NCI-H2171 (cell line): ENCODE measurements at places on chromosomes 6 and 20.

DNA sequence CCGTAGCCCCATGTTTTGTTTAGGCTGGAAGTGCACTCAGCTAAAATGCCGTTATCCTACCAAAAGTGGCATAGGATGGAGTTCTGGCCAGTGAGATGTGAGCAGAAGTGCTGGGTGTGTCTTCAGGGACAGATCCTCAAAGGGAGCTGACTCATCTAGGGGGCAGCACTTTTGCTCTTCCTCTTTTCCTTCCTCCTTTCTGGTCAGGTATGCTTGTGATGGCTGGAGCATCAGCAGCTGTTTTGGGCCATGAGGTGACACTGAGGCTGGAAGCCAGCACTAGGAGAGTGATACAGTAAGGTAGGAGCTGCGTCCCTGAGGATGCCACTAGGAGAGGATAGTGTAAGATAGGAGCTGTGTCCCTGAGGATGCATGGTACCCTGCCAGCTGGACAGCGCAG, 4.6 kb upstream of the OSBPL2 start:
- no peak for DNase-seq

DNA sequence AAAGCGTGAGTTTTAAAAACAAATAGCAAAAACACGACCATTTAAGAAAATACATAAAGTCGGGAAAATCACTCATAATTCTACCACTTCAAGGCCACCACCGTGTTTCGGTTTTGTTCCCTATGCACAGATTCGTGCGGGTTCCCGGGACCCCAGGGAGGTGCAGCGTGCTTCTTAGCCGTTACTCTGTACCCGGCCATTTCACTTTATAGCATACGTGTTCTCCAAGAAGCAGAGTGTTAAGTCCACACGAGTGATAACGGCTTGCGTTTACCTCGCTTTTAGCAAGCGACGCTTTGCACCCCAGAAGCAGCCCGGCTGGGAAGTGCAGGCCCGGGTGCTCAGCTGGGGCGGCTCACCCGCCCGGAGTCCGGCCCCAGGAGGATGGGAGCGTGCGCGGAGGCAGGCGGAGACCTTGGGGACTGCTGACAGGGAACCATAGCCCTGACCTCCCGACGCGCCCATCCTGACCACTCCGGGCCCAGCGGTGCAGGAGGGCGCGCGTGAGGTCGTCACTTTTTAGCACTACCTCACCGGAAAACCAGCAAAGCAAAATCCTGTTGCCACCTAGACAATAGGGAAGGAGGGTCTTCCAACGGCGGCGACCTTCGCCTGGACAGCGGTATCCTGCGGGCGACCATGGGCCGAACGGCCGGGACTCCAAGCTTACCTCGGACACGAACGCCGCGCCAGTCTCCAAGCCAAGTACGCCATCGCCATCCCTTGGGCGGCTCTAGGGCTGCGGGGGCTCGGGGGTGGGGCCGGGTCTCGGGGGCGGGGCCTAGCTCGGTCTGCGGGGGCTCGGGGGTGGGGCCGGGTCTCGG, at the start of gene ECI2:
Gene ECI2, minus strand, starts transcription at position 735 of the 824 bp plus-strand sequence. Its CDS starts 15 bp downstream, at position 720.
- peak; percentile 24 for DNase-seq

GRCh38 chr20:61340157-61340556, 88.1 kb downstream of the CDH4 start:
- DNase-seq, result no peak

DNA sequence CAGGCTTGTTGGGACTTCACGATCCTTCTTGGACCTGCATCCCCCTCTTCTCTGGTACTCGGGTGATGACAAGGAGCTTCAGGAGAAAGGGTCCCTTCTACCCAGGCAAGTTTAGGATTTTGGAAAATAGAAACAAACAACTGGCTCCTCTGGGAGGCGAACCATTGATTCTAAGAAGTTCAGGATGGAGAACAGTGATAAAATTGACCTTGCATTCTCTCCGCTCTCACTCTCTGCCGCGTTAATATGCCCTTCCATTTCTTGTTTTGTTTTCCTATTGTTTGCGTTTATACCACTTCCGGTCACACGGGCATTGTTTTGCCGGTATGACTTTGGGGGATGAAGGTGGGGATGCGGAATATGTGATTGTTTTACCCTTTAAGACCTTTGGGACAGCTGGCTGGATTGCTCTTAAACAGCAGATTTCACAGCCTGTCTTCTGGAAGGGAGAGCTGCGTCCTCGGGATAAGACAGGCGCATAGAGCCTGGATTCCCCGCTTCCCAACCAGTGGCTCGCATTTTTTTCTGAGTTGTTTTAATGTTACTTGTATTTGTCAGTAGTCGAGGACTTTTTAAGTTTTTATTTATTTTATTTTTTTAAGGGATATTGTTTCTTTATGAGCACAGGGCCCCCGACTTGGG, 144.3 kb upstream of the ZNF184 start:
- no peak for DNase-seq

DNA sequence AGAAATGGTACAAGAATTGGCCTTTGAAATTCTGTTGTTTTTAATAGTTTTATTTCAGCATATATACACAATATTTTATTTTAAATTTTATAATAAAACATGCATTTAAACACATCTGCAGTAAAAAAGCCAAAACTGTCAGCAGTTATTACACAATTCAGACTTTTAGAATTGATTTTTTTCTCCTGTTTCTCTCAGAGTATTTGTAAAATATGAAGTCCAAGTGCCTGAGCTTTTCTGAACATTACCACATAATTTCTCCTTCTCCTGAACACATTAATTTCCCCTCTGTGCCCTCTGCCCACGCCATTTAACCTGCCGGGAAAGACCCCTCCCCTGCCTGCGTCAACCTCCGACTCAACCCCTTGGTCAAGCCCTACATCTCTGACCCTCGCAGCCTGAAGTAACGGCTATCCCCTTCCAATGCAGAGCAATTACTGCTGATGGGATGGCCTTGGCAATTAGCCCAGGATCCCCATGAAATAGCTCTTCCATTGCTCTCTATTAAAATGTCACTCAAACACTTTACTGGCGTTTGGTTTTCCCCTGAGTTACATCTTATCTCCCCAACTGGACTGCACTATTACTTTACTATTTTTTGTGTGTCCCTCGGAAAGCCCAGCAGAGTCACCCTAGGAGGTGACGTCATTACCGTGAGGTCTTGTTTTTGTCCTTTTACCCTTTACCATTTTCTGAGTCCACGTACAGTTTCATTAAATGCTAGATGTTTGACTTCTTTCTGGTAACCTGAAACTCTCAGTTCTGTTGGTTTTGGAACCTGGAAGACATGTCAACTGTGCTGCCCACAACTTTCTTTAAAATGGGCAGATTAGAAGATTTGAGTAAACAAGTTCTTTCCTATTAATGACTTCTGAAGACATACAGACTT, 146.7 kb upstream of the TAB2 start:
- peak; percentile 12 for DNase-seq

DNA sequence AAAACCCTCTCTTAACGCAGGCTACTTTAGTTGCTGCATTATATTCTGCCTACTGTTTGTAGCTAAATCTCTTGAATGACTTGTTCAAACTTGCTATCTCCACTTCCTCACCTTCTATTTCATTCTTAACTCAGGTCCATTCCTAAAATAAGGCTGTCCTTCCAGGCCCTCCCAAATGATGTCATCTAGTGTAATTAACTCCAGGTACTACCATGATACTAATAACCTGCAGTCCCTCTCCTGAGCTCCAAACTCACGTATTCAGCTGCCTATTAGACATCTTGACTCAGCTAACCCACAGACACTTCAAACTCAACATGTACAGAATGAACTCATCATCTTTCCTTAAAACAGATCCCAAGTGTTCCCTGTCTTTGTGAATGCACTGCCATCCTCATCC, 10.5 kb upstream of the TOP1 start:
- no peak for DNase-seq

DNA sequence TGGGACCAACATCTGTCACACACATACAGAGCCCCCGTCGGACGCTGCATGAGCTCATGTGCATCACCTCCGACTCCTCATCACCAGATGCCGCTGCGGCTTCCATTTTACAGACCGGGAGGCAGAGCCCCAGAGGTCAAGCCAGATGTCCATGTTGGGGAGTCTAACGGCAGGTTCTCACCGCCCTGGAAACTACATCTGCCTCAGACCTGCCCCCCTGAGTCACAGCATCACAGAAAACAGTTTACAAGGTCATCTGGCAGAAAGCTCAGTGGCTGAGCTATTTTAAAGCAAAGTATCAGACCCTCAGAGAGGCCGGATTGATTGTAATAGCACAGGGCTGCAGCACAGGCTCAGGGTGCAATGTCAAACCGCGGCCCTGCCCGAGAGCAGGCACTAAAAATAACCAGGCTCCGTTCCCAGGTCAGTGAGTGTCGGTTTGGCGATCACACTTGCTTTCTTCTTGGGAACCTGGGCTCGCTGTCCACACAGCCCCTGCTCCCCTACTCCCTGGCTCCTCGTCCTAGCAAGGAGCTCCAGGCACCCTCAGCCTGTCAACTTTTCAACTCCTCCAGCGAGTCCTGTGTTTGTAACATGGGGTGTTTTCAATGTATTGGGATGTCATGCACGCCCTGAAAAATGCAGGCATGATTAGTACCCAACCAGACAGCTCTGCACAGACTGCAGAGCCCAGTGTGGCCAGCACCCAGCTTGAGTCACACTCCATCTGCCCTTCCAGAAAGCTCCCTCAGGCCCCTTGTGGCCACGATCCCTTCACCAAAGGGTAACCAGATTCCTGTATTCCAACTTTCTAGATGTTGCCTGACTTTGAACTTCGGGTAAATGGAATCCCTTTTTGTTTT, 264.5 kb downstream of the CDH4 start:
- no peak for DNase-seq

GRCh38 chr20:33345342-33345741, 56.0 kb downstream of the CDK5RAP1 start:
- DNase-seq, result no peak

- no peak for DNase-seq
Measured at GRCh38 chr6:132750455-132751248, 7.1 kb downstream of the VNN2 start.

- DNase-seq, result no peak
Measured at GRCh38 chr6:168708984-168709383, 268.0 kb downstream of the SMOC2 start.

DNA sequence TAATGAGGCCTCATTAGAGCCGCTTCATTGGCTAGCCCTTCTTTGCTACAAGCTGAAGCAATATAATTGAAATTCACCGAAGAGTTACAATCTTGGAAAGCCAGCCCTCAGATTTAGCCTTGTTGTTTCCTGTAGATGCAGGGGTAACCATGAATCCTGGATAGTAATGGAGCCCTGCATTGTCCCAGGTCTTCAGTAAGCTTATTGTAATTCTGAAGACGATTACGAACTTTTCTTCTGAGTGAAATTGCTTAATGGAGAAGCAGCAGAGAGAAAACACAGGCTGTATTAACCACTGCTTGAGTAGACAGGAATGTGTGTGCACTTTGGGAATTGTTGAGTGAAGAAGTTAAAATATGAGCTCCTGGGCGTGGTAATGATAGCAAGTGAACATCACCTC, 26.3 kb upstream of the NAA20 start:
- no peak for DNase-seq

- DNase-seq, result no peak
Measured at GRCh38 chr6:169097381-169097959, 156.2 kb downstream of the THBS2 start.

DNA sequence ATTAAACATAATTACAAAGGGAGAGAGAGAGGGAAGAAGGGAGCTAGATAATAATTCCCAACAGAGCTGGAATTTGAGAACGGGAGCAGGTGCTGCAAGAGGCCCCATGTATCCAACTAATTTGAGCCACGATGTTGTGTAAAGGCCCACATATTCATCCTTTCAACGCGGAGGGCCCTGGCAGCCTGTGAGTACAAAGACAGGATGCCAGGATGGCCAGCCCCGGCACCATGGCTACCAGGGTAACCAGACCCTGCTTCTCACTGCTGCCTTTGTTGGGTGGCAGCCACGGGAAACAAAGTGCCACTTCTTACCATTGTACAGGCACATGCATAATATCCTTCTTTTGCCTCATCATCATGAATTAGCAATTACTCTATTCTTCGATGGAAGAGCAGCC, 492.0 kb upstream of the NRSN1 start:
- DNase-seq, result peak; percentile 90

DNA sequence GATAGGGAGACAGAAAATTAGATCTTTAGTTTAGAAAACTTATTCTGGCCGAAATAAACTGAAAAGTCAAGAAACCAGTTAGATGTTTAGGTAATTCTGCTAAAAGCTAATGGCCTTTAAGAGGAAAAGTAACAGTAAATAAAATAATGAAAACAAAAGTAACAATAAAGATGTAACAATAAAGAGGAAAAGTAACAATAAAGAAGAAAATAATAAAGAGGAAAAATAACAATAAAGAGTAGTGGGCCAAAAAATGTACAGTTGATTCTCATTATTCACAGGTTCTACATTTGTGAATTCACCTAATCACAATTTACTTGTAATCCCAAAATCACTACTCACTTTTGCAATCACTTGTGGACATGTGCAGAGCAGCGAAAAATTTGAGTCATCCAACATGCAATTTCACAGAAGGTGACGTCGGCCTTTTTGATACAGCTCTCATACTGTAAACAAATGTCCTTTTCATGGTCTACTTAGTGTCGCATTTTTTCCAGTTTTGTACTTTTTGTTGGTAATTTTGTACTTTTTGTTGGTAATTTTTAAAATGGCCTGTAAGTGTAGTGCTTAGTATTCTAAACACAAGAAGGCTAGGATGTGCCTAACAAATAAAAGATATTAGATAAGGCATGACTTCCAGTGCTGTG, 24.0 kb downstream of the HBS1L start:
- no peak for DNase-seq

DNA sequence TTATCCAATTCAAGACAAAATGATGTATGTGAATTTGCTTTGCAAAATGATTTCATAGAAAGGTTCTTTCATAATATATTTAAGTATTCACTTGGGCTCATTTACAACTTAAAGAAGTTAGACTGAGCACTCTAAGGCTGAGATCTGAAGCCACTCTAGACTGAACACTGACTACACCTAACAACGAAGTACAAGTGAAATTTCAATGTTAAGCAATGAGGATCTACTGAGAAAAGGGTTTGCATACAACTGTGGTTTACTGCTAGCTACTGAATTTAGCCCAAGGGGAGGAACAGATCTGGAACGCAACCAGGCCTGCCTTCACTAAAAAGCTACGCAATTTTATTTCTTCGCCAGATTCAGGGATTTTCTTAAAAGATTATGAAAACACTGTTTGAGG, 106.4 kb downstream of the MBOAT1 start:
- DNase-seq, result no peak

DNA sequence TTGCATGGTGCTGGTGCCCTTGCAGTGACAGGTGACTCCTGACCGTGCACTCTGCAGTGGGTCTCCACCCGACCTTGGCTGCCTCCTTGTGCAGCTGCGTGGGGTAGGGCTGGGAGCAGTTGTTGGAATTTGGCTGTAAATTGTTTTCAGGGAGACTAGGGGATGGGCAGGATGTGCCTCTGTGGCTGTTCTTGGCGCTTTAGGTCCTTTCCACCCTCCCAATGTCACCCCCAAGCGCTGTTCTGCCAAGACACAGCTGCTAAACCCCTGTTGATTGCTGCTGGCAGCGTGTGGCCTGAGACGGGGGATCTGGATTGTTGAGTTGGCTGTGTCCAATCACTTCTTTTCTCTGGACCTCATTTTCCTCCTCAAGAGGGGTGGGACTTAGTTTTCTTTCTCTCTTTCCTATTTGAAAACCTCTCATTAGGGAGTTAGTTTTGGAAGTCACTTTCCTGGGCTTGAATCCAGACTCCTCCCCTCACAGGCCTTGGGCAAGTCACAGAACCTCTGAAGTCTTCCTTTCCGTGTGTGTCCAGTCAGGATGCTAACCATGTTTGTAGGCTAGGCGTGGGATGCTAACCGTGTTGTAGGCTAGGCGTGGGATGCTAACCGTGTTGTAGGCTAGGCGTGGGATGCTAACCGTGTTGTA, 8.5 kb downstream of the IGF2R start:
- DNase-seq, result no peak
